Stimulated activated CD4-positive, alpha-beta T cell treated with anti-CD3 and anti-CD28 coated beads, Interleukin-4, amount 100 ng/mL, for 48 hours (primary cell): ENCODE measurements at places on chromosomes 7 and 10.

DNA sequence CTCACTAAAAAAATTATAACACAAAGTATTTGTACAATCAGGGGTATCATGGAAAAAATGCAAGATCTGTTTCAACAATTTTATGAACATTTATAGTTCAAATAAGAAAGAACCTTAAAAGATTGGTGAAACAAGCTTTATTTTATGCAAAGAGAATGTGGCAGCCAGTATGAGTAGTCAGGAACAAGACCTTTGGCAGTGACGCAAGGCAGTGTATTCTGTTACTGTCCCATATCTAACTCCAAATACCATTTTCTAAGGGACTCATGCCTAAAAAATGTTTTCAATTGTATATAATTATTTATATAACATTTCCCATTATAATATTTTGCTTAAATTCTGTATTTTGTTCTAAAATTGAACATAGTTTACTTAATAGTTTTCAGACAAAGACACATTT, 19.1 kb upstream of the FAM53B start:
- DNase-seq = no peak

GRCh38 chr7:19404912-19405329, 259.7 kb upstream of the FERD3L start:
- DNase-seq = no peak

GRCh38 chr10:34731885-34732701, 83.0 kb downstream of the PARD3 start:
- DNase-seq = no peak

GRCh38 chr10:23742368-23742767, 303.5 kb downstream of the OTUD1 start:
- DNase-seq = no peak

DNA sequence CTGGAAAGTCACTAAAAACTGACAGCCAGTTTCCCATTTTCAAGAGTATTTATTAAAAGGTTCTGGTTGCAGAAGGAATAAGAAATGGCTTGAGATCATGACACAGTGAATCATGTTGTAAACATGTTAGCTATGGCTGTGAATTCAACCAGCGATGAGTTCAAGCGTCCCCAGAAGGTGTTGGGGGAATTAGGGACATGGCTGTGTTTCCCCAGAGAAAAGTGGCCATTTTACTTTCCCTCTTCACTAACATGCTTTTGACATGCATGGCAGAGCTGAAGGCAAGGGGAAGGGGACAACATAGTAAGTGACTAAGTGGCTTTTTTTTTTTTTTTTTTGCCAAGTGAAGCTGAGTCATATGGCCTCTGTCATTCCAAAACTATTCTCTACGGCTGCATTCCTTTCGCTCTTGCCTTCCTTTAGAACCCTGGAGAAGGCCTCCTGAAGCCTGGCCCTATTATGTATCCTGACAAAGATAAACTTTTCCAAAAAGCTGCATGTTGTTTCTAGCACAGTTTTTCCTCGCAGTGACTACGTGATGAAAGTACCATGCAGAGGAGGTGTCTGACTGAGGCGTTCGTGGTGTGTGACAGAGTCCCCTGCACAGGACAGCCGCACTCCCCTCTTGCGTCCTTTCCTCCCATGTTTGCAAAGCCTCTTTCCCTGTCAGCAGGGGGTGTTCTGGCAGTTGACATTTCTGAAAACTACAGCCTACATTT, 46.9 kb downstream of the EGFR start:
- DNase-seq = no peak

DNA sequence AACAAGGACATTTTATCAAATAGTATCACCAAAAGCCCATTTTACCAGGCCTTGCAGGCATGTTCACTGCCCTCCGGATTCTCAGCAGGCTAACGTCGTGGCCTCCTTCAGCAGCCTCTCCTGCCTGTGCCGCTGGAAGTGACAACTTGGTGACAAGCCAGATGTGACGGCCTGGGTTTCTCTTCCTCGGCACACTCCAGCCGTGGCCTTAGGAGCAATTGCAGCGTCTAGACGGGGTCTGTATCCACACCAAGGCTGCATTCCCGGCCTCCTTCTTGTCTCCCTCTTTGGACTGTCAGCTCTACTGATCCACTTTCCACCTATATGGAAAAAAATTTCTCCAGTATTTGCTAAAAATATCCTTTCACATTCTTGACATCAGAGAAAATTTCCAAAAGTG, 145.3 kb upstream of the MGMT start:
- DNase-seq = no peak

- DNase-seq = no peak
Measured at GRCh38 chr10:48462482-48463020, 142.3 kb downstream of the ARHGAP22 start.

DNA sequence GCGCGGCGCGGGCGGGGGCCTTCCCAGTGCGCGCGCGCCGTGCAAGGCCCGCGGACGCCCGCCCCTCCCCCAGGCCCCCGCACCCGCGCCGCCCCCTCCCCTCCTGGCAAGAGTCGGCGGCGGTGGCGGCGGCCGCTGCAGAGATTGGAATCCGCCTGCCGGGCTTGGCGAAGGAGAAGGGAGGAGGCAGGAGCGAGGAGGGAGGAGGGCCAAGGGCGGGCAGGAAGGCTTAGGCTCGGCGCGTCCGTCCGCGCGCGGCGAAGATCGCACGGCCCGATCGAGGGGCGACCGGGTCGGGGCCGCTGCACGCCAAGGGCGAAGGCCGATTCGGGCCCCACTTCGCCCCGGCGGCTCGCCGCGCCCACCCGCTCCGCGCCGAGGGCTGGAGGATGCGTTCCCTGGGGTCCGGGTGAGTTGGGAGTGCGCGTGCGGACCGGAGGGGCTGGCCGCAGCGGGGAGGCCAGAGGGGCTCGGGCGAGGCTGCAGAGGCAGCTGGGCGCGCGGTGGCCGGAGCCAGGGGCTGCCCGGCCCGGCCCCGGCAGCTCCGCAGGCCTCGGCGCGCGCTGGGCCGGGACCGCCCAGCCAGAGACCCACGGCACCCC, at the start of gene BMPR1A:
BMPR1A (plus strand) TSS at position 109 of the 602 bp plus-strand sequence. CDS start 119,400 bp downstream, outside the sequence.
- DNase-seq = no peak

GRCh38 chr10:85157206-85157605, 828.8 kb downstream of the CCSER2 start:
- DNase-seq = no peak

- DNase-seq = peak; percentile 72
Measured at GRCh38 chr7:157851501-157852067, 514.8 kb downstream of the DNAJB6 start.

DNA sequence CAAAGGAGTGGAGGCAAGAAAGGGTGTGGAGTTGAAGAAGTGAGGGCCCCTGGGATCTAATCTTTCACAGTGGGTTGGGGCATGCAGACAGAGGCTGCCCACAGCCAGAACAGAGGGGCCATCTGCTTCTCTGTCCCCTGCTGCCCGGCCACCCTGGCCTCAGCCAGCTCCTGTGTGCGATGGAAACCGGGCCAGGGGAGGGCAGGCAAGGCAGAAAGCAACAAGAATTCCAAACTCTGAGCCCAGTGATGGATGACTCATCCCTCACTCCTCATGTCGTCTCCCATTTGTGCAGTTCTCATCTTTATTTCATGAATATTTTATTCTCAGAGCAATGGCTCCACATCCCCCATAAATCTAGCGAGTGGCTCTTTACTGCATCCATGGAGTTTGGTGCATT, 757.1 kb downstream of the GRID1 start:
- DNase-seq = no peak

DNA sequence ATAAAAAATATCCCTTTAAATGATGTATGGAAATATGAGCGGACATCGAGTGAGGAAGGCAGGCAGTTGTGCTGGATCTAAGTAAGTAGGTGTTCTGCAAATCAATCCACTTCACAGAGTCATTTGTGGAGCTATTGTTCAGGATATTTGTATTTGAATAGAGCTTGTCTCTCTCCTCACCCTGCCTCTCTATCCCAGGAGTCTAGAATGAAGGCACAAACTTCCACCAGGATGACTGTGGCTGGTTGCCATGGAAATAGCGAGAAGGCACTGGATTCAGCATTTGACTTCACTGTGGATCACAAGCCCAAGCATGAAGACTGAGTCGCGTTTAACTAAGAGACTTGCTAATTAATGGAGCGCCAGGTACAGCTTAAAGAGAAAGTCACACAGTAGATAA, 53.2 kb downstream of the NPY start:
- no peak for DNase-seq

DNA sequence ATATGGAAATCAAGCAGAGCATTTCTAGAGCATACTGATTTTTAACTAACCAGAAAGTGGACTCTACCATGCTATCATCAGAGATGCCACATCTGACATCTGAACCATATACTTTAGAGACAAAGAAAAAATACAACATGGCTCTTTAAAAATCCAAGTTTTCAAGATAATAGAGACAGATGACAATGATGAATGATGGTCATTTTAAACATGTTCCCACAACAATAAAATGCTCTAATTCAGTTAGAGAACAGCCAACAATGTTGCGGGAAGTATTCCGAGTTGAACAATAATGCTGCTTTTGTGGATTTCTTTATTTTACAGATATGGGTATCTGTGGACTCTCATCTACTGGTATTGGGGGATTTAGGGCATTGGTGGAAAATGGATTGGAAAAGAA, 52.8 kb downstream of the PRTFDC1 start:
- no peak for DNase-seq
